ENCODE measurements at places on chromosomes 7 and 10.

GRCh38 chr7:55533050-55533728 is 39.1 kb downstream of the VOPP1 start:
- DNase-seq: no peak

DNA sequence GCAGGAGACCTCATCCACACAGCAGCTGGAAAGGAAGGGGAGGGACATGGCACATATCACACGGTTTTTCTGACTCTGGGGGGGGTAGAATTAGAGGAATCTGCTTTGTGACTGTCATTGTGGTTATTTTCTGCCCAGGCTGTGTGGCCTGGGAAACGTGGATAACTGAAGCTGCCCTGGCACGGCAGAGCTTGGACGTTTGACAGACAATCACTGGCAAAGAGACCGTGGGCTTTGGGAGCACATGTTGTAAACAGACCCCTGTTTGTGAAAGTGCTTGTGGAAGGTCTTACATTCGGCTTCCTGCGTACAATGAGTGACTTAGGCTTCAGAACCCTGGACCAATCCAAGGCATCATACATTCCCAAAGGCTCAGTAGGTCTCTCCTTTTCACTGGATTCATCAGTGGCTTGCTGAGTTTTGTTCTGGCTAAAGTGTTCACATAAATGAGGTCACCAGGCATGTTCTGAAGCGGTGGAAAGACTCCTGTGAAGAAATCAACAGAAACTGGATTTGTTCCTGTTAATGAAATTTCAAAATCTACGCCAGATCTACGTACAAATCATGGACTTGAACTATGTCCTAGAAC is 188.2 kb downstream of the TEX36 start:
- no peak for DNase-seq

DNA sequence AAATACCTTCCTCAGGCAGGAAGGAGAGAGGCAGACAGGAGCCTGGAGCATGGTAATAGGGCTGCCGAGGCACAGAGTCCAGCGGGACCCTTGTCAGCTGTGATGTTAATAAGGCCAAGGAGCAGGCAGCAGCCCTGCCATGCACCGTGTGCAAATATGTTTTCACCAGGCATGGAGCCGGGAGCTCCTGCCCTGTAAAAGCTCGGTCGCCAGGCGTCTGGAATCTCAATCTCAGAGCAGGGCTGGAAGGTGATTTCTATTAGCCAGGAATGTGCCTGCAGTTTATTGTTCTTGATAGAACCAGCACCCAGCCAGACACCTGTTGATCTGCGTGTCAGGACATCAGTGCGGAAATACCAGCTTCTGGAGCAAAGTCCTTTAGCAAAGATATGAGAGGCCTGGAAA is 469.8 kb downstream of the GLRX3 start:
- DNase-seq: no peak

DNA sequence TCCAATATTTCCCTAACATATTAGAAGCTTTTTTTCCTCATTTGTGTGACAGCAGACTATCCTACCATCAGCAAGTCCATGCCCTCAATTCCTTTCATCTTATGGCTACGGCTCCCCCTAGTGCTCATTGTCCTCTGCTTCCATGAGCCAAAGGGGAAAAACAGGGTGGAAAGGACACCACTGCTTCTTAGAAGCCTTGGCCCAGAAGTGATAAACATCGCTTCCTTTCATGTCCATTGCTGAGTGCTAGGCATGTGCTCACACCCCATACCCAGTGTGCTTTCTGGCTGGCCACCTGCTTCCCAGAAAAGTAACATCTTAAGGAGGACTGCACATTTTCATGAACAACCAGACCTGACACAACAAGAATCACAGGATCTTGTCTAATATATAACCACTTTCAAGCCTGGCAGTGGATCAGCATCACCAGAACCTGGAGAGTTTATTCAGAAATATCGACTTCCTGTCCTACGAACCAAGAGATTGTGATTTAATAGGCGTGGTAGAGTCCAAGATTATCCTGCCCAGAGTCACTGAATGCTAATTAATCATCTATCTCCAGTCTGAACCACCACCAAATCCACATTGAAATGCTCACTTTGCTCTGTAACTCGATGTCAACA is 650.5 kb upstream of the SORCS1 start:
- no peak for DNase-seq

- DNase-seq: no peak
Measured at GRCh38 chr7:156662277-156662676, 21.7 kb downstream of the RNF32 start.

DNA sequence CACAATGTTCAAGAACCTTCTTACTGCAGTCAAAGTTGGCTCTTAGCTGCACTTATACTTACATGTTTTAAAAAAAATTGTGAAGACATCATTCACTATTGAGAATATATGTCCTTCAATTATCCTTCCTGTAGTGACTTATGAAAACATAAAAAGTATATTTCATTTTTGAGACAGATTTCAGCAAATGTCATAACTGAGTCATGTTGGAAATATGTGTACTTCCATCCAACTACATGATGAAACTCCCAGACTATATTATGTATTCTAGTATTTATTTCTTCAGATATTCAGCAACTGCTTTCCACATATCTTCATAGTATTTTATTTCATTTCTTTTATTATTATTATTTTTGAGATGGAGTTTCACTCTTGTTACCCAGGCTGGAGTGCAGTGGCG is 160.2 kb downstream of the ARHGAP12 start:
- no peak for DNase-seq

DNA sequence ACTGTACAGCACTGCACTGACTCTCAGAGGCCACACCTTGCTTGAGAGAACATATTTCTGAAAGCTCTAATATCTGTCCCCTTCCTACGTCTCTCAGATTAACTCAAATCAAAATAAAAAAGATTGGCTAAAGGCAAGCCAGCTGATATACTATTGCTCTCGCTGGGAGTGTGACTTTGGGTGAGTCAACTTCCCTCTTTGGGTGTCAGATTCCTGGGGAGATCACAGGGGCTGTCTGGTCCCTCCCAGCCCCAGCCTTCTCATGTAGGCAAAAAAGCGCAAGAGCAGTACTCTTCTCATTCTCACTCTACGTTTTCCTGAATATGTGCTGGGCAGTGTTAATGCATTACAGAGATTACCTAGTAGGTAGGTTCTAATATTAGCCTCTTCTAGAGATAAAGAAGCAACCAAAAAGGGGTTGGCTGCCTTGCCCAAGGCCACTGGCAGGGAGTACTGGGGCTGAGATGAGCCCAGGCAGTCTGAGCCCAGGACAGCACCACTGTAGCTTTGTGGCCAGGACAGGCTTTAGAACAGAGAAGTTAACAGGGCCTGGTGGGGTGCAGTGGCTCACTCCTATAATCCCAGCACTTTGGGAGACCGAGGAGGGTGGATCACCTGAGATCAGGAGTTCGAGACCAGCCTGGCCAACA is 9.1 kb upstream of the DENND2A start:
- no peak for DNase-seq

GRCh38 chr10:14173706-14174594 is 156.8 kb downstream of the FRMD4A start:
- DNase-seq: no peak

GRCh38 chr7:68015122-68015977 is 1018.7 kb downstream of the TYW1 start:
- DNase-seq: no peak

DNA sequence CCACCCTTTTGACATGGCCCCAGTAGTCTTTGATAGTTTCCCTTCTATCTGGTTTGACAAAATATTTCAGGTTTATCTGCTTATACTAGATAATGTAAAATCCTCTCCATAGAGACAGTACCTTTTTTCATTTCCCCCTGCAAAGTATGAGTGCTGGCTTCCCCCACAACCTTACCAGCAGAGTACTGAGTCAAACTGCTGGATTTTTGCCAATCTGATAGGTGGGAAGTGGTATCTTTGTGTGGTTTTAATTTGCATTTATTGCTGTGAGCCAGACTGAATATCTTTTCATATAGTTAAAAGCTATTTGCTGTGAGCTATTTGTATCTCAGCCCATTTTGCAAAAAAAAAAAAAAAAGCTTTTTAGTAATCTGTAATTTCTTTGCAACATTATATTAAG is 32.1 kb upstream of the HECTD2 start:
- DNase-seq: peak; percentile 73

DNA sequence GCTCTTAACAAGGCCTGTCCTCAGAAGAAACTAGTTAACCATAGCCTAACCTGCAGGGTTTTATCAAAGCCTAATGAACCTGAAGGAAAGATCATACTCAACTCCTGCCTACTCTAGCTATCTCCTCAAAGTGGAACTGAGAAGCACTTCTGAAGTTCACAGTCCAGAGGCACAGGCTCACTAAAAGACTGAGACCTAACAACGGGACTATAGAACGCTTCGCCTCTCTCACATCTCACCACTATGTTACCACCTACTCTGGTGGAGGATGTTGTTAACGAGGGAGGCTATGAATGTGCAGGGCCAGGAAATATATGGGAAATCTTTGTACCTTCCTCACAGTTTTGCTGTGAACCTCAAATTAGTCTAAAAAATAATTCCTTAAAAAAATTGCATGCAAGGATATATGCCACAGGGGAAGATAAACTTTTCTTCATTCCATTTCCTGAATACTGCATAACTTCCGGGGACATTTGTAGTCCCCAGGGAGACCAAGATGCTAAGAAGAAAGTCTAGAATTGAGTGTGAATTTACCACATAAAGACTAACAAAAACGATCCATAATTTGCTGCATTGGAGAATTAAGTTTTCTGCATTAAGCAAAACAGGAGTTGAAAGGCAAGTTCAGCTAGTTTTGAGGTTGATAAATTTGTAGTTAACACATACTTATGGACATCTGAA is 21.6 kb downstream of the LIPJ start:
- peak; percentile 18 for DNase-seq

DNA sequence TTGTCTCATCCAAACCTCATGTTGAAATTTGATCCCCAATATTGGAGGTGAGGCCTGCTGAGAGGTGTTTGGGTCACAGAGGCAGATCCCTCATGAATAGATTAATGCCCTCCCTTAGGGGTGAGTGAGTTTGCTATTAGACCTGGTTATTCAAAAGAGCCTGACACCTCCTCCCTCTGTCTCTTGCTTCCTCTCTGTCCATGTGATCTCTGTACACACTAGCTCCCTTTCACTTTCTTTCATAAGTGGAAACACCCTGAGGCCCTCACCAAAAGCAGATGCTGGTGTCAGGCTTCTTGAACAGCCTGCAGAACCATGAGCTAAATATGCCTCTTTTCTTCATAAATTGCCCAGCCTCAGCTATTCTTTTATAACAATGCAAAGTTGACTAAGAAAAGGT is 447.1 kb downstream of the MDFIC start:
- DNase-seq: no peak

- DNase-seq: no peak
Measured at GRCh38 chr10:5932345-5932744, 42.3 kb downstream of the FBH1 start.

DNA sequence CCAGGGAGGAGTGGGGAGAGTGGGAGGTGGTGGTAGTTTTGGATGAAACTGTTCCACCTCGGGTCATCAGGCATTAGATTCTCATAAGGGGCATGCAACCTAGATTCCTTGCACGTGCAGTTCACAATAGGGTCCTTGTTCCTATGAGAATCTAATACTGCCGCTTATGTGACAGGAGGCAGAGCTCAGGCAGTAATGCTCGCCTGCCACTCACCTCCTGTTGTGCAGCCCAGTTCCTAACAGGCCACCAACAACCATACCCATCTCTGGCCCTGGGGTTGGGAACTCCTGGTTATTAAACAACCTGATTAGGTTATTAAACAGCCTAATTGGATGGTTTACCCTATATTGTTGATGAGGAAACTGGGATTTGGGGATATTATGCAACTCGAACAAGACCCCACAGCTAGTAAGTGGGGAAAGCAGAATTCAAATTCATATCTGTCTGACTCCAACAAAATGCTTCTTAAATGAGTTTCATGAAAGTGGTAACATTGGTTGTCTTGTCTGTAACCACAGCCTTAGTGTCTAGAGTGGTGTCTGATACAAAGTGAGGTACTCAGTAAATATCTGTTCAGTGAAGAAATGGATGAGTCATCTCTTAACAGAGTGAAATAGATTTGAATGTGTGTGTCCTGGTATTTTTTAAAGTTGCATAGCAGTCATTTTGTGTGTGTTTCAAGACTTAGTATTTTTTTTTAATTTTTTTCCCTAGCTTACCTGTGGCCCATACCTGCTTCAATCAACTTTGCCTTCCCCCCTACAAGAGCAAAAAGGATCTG is 101.6 kb downstream of the HECTD2 start:
- no peak for DNase-seq

- DNase-seq: peak; percentile 93
Measured at GRCh38 chr7:114481999-114482398, 67.4 kb downstream of the FOXP2 start.

DNA sequence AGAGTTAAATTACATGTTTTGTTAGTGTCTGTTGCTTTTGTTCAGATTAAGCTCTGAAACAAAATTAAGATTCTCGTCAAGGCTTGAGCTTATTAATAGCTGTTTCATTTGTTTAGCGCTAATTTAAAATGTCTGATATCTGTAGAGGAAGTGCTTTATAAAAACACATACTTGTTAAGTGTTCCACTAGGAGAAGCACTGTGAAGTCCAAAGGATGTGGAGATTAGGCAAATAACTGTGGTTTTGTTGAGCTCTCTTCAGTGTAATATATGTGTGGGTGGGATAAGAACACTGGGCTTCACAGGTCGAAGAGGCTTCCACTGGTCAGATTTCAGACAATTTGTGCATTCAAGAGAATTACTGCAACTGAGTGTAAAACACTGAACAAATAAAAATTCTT is 242.0 kb downstream of the AUTS2 start:
- DNase-seq: no peak

DNA sequence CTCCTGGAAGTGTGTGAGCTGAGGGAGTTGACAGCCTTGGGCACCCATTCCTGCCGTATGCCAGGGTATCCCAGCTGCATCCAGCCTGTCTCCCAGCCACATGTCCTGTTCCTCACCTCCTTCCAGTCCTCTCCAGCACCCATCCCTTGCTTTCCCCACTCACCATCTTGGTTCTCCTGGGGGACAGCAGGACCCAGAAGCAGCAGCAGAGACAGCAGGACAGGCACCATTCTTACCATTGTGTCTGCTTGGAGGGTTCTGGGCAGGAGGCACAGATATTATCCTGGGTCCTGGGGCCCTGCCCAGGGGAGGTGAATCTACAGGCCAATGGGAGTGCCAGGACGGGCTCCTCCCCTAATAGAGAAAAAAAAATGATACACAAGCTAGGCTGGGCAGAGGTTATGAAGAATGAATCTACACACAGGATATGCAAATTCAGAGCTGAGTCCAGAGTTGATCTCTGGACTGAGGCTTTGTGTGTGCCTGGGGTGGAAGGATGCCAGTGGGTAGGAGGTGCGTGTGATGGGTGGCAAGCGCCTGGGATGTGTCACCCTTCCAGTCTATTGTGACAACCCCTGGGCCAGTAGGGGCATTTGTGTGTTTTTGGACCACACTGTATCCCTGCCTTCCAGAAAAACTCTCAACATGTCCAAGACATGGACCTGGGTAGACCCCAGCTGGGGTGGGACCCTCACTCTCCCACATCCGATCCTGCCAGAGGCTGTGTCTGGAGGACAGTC is at the start of gene AZGP1:
AZGP1 (minus strand) TSS at position 250 of the 740 bp plus-strand sequence; CDS start at position 239, 11 bp downstream.
- DNase-seq: no peak

- no peak for DNase-seq
Measured at GRCh38 chr10:133143200-133143533, 16.9 kb upstream of the KNDC1 start.
